ENCODE measurements at places on chromosomes 4 and X. TPM values are rescaled to one million over a fixed set of nuclear protein-coding genes. Genes with fewer than 3 reads are reported as not detected.

DNA sequence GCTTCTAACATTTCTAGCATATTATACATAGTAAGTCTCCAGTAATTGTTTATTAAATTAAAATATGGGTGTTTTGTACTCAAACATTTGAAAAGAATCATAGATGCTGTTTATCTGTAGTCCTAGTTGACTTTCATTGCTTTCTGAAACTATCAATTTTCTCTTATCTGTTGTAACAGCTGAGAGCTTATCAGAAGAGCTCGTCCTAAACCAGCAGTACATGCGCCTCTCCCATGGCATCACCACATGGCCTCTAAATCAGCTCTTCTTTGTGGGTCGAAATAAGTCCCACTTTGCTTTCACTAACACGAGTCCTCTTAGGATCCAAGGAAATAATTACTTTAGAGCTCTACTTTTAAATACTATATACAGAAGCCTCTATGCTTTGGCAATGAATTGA is 55.1 kb downstream of the PPP3CA start:
- DNase-seq: no peak

The AFP gene
- total RNA-seq: 0.22 TPM

DNA sequence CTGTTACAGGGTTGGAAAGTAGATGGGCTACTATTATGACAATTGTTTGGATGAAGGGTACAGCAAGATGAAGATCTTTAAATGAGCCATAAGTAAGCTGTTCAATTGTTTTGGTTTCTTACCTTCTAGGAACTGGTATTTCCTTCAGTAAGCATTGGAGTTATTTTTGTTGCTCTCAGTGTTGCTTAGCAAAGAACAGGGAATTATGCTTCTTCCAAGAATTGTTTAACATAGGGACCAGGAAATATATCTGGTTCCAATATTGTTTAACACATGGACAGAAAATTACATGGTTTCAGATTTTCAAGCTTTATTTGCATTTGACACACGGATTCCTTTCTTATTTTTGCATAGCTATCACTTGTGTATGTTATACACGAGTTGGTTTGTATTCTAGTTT is 1999.0 kb downstream of the ARAP2 start:
- DNase-seq: no peak

The KLHL5 gene
- total RNA-seq: 62.7 TPM

DNA sequence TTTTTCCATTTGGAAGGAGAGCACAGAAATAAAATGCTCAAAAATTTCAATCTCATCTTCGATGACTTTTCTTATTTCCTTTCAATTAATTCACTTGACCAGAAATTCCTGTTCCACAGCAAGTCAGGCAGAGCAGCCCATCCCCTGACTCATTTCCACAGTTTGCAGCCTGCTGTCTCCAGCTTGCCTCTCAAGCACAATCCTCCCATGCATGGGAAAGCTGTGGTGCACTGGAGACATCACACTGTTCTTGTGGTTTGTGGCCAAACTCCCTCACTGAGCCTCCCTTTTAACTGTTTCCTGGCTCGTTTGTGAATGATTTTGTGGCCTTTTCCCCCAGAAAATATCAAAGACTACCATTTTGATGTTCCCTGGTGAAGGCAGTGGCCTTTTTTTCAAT is 114.0 kb upstream of the ENPEP start:
- peak; percentile 82 for DNase-seq

GRCh38 chrX:43939187-43939926 is 33.8 kb downstream of the NDP start:
- no peak for DNase-seq

The ARHGEF6 gene
- total RNA-seq: 0.36 TPM

- no peak for DNase-seq
Observed at GRCh38 chr4:26126143-26126718, 194.6 kb upstream of the RBPJ start.

DNA sequence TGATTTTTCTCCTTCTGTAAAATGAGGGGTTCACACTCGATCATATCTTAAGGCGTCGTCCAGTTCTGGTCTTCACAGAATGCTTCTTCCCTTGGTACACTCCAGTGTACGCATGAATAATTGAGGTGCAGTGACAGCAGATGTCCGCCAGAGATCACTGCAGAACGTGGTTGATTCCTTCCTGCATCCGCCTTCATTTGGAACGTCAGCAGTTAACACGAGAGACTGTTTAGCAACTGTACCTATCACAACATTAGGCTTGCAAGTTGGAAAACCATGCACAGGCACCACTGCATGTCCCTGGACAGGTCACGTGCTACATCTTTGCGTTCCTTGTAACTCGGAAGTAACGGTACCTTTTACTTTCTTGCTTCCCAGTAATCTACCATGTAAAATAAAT is 66.0 kb upstream of the GEMIN8 start:
- peak; percentile 12 for DNase-seq

The SPIN2A gene
- 0.14 TPM for total RNA-seq

The CCDC149 gene
- 2.6 TPM for total RNA-seq

DNA sequence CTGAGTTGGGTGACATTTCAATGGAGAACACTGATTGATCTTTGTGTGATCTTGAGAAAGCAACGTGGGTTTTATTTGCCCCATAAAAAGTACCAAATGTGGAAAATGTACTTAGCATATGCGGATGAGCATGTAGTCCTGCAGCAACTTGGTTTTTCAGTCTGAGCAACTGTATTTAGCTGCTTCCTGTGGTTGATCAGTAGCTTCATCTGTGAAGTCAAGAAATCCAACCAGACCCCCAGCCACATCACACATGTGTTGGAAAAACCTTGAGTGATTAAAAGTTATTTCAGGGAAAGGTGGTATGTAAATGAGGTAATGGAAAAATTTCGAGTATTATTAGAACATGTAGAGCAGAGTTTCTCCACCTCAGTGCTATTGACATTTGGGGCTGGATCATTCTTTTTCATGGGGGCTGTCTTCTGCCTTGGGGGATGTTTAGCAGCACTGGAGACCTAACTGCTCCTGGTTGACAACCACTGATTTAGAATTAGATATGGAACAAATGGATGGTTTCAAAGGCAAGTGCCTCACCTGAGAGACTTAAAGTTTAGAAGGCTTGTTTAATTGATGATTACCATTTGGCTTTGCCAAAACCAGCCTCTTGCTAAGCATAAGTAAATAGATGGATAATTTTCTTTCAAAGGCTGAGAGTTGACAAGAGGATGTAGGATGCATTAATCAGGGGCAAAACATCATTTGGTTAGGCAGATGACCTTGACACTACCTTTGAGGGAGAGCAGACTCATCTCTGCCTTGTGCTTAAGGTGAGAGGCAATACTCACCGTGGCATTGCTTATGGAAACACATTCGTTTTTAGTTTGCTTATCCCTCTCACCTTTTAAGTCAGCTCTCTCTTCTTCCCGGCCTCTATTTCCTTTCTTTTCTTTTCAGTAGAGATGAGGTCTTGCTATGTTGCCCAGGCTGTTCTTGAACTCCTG is 193.0 kb upstream of the RPS6KA3 start:
- no peak for DNase-seq

The SH3RF1 gene
- 25.8 TPM for total RNA-seq

- DNase-seq: peak; percentile 87
Observed at GRCh38 chr4:159010563-159011260, 92.2 kb upstream of the RAPGEF2 start.

GRCh38 chr4:2583092-2583491 is 46.6 kb downstream of the FAM193A start:
- no peak for DNase-seq

All from epithelial cell of proximal tubule (primary cell).